Heart right ventricle (tissue), 16 donors: ENCODE measurements at places on chromosomes 13 and 19. TPM values are rescaled to one million over a fixed set of nuclear protein-coding genes. Genes with fewer than 3 reads are reported as not detected.

The IL12RB1 gene
- 0.24 TPM for total RNA-seq

The ZNF492 gene
- total RNA-seq, result not detected

The PLPPR3 gene
- not detected for total RNA-seq

The LRG1 gene
- 0.06 TPM for total RNA-seq

The ZNF471 gene
- total RNA-seq, result 3.9 TPM

The HIPK4 gene
- total RNA-seq, result not detected

The NCAN gene
- total RNA-seq, result not detected

The ELF1 gene
- total RNA-seq, result 35.2 TPM

The NLRP12 gene
- total RNA-seq, result 0.31 TPM

The ZNF628 gene
- total RNA-seq, result 2.6 TPM

The COX6B2 gene
- total RNA-seq, result not detected

The DACH1 gene
- total RNA-seq, result 1.8 TPM
